ENCODE measurements at places on chromosomes 2 and 18. TPM values are rescaled to one million over a fixed set of nuclear protein-coding genes. Genes with fewer than 3 reads are reported as not detected.

DNA sequence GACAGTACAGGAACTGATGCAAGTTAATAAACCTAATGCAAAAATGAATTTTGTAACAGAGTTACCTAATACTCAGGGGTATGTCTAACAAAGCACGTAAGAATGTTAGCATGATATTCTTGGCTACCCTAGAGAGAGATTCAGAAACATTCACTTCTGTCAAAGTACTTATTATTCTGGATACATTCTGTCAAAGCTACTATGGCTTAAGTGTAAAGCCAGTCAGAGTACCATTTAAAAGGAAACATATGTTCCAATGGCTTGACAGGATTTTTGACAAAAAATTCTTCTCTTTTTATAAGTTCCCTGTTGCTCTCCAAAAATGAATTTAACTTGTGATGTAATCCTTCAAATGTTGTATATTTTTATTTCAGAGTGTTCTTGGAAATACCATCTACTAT, 85.5 kb downstream of the PIGN start:
- DNase-seq, result no peak

SLC38A11 gene
- total RNA-seq, result 1.1 TPM

- DNase-seq, result no peak
These were observed 85.1 kb downstream of the ARL4C start for GRCh38 chr2:234411793-234412192.

DNA sequence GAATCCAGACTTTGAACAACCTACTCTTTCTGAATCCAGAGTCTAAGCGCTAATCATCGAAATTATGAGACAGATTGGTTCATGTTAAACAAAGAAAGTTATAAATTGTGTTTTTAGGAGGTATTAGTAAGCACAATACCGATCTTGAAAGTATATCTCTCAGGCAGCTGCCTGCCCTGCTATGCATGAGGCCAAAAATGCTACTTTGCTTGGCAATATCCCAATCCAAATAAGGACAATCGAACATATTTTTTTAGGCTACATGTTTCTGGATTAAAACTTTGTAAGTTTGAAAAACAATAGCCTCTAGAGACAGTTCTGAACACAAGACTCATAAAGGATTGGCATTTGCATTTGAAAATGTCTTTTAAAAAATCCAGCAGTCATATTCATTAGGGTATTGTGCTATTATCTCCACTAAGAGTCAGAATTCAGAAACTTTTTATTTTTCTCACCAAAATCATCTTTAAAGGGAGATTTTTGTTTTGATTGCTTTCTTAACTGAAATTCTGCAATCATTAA, 167.1 kb downstream of the PDE1A start:
- no peak for DNase-seq

DNA sequence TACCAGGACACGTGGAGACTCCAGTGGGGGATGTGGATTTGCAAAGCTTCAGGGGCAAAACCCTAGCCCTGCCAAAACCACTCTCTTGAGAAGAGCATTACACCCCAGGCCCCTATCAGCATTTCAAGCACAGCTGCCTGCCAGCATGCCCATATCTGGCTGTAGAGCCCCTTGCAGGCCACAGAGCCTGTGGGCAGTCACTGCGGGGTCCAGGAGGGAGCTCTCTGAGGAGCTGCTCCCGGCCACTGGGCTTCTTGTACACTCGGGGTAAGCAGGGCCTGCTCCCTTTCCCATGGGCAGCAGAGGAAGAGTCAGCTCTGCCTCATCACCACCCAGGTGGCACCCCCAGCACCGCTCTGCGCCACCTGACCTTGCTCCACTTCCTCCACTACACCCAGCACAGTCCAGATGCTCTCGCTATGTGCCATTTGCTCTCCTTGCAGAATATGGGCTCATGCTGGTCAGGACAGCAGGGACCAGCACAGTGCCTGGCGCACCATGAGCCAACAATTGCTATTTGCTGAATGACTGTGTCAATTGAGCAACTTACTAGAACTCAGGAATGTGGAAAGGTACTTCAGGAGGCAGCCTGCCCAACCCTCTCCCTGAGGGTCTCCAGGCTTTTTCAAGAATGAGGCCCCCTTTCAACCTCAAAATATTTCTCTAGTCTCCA, 7.4 kb downstream of the CHST10 start:
- no peak for DNase-seq

DNA sequence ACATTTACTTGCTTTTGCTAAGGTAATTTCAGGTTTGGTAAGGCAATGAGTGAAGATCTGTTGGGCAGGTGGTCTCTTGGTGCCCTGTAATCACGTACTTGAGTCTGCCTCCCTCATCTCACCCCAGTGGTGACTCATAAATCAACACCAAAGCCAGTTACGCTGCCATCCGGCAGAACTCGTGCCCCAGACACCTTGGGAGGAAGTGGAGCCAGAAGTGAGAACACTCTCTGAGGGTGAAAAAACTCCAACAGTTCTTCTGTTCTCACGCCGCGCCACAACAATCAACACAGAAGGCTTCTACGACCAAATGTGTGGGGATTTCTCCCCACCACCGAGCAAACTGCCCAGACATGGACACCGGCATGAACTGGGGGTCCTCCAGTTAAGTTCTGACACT, 206.2 kb downstream of the ARL4C start:
- peak; percentile 77 for DNase-seq

GRCh38 chr18:51561821-51562220, 364.3 kb upstream of the MEX3C start:
- DNase-seq, result no peak

GRCh38 chr2:85804583-85804982, 50.8 kb downstream of the ATOH8 start:
- no peak for DNase-seq

CD226 gene
- total RNA-seq, result 3.2 TPM

- no peak for DNase-seq
These were observed 201.1 kb upstream of the FBXO11 start for GRCh38 chr2:48107326-48107925.

DNA sequence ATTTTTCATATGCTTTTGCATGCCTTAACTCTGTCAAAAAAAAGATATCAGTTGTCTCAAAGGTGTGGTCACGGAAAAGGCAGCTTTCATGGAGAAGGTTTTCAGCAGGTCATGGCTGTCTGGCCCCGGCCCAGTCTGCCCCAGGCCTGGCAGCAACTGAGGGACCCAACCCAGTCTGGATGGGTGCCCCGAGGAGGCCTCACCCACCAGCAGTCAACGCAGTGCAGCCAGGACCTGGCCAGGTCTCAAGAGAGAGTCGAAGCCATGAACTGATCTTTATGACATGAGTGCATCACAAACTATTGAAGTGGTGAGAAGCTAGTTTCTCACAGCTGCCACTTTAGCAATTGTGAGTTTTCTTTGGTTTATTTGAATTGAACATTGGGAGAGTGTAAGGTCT, 7.9 kb downstream of the TUBB6 start:
- no peak for DNase-seq

- DNase-seq, result no peak
These were observed 45.1 kb upstream of the ZNF396 start for GRCh38 chr18:35422237-35422636.

- no peak for DNase-seq
These were observed 310.6 kb upstream of the SPRED2 start for GRCh38 chr2:65742977-65743376.

- DNase-seq, result no peak
These were observed 12.8 kb downstream of the ANKRD62 start for GRCh38 chr18:12106471-12106870.

DNA sequence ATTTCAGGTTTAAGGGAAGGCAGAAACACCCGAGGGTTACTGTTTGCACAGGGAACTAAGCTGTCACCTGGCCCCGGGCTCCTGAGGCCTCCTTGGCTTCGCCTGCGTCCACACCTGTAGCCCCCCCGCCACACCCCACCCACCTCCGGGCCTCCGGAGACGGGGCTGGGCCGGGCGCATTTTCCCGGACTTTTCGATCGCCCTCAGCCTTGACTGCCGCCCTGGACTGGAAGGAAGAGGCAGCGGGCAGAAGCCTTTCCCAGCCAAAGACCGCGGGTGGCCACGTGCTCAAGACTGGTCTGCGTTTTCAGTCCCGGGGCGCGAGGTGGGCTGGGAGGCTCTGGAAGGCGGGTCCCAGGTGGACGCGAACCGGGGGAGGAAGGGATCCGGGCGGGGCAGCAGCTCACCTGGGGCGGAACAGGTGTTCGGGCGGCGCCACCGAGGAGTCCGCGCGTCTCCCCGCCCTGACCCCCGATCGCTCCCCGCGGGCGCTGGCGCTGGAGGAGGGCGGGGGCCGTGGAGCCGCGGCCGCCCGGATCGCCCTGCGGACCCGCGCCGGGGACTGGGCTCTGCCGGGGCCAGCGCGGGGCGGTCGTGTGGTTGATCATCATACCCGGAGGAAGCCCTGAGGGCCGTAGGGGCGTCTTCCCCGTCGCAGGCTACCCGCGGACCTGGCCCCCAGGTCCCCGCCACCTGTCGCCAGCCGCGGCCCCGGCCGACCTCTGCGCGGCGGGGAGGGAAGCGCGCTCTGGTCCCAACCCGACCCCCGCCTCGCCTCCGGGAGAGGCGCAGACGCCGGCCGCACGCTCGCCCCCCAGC, 3.2 kb downstream of the ID2 start:
- DNase-seq, result peak; percentile 91

DNA sequence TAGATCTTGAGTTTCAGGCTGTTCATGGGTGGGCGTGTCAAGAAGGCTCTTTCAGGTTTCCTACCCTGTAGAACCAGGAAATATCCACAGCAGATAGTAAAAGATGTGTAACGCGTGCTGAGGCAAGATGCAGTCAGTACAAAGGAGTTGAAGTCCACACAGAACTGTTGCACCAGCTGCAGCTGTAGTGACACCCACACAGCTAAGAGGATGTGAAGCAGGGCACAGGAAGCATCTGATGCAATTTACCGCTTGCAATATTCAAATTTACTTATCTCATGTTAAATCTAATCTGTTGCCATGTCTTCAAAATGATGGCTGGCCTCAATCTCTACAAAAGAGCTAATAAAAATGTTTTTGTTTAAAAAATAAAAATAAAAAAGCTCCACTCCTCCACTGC, 132.8 kb downstream of the ARHGAP15 start:
- DNase-seq, result peak; percentile 37

DNA sequence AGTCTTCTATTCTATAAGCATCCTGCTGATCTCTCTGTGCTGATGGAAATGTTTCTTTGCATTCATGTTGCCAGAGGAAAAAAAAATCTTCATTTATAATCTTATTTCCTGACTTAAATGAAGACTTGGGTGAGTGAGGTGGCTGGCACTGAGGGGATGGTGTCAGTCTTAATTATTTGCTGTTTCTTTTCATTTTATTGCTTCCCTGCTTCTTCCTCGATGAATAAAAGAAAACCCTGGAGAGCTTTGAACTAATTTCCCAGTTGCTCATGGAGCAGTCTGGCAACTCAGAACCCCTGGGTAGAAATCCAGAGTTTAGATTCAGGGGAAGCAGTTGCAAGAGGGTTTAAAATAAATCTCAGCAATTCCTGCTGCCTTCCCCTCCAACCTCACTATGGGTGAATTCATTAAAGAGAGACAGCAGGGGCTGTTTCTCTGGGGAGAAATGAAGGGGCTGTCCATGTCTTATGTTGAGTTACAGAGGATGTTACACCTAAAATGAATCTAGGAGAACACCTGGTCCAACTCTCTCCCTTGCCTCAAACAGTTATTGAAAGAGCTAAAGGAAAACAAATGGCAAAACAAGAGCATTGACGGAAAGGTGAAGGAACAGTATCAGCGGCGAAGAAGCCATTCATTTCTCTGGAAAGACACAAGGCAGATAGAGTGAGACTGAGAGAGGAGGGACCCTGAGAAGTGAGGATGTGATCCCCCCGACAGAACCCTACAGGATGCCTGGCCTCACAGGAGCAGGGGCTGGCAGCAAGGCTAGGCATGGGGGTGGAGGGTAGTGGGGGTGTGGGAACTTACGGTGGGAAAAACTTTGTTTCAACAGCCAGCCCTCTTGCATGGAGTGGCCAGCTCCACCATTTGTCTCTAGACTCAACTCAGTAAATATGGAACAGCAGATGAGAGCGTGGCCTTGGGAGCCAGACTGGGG, 41.0 kb downstream of the SP110 start:
- DNase-seq, result no peak

GRCh38 chr2:158953454-158953853, 15.0 kb upstream of the TANC1 start:
- no peak for DNase-seq

STARD6 gene
- total RNA-seq, result not detected

DNA sequence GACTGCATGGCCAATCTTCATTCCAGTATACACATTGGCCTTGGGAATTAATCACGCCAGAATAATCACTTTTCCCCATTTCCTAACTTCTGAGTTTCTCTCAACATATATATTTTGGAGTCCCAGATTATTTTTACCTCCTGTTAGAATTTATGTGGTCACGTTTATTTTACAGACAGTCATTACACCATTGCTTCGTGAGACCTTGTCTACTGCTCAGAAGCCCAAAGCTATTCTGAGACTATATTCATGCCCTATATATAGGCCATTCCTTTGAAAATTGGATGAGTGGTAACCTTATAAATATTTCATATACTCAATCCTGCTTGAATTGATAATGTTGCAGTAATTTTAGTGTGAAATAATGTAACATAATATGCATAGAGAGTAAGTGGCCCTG, 610.0 kb upstream of the CDH2 start:
- no peak for DNase-seq

- DNase-seq, result no peak
These were observed 219.0 kb downstream of the SH3BP4 start for GRCh38 chr2:235170536-235171521.

GRCh38 chr18:77547757-77548156, 298.1 kb downstream of the GALR1 start:
- no peak for DNase-seq

GRCh38 chr18:43680096-43680495, 402.8 kb upstream of the SYT4 start:
- DNase-seq, result no peak

GRCh38 chr18:24398540-24398939, 916 bp upstream of the OSBPL1A start:
- no peak for DNase-seq

C1GALT1C1L gene
- 1.2 TPM for total RNA-seq

DNA sequence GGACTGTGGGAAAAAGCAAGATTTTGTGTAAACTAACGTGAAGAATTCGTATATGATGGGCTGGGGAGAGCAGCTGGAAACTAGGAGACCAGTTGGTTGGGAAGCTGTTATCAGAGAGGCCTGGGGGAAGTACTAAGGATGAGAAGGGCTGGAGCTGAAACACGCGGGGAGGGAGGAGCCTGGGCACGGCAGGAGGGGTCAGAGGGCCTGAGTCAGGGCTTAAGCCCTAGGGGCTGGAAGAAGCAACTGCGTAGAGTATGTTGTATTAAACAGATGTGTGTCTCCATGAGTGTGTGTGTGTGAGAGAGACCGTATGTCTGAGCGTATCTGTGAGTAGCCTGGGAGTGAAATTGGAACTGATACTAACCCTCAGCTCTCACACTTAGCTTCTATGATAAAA, 8.4 kb downstream of the POMC start:
- peak; percentile 37 for DNase-seq

TXNDC2 gene
- total RNA-seq, result 0.65 TPM

RBBP8 gene
- 15.7 TPM for total RNA-seq
